ENCODE measurements at places on chromosomes 12 and 14.

DNA sequence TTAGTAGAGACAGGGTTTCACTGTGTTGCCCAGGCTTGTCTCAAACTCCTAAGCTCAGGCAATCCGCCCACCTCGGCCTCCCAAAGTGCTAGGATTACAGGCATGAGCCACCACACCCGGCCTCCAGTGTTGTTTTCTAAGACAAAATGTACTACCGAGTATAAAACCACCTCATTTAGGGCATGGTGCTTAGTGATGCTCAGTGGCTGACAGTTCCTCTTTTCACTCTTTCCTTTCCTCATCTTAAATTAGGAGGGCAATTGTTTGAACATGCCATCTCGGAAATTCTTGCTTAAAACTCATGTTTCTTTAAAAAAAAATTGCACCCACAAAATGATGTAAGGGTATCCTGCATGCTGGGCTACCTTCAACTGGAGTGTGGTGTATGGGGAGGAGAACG, 89.0 kb downstream of the RFX4 start:
- peak; percentile 44 for DNase-seq

- DNase-seq: no peak
These were observed 412.8 kb upstream of the TBX3 start for GRCh38 chr12:115096588-115097397.

- peak; percentile 54 for DNase-seq
These were observed 3.2 kb downstream of the MLXIP start for GRCh38 chr12:122081697-122082221.

DNA sequence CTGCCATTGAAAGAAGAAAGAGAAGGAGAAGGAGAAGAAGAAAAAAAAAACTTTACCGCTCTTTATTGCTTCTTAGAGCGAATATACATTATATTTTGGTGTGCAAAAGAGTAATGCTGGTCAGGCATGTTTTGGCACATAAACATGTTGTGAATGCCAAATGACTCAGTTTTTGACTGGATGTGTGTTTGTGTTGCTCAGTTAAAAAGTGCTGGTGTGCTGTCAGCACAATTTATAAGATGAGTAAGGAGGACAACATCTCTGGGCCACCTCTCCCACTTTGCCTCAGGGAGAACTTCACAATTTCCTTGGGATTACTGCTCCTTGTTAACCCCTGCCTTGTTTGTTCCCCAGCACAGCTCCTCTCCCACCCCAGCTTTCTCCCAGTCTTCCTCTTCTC, 584.8 kb downstream of the ETNK1 start:
- DNase-seq: no peak

GRCh38 chr14:67045440-67045839, 143.8 kb upstream of the GARIN2 start:
- no peak for DNase-seq

DNA sequence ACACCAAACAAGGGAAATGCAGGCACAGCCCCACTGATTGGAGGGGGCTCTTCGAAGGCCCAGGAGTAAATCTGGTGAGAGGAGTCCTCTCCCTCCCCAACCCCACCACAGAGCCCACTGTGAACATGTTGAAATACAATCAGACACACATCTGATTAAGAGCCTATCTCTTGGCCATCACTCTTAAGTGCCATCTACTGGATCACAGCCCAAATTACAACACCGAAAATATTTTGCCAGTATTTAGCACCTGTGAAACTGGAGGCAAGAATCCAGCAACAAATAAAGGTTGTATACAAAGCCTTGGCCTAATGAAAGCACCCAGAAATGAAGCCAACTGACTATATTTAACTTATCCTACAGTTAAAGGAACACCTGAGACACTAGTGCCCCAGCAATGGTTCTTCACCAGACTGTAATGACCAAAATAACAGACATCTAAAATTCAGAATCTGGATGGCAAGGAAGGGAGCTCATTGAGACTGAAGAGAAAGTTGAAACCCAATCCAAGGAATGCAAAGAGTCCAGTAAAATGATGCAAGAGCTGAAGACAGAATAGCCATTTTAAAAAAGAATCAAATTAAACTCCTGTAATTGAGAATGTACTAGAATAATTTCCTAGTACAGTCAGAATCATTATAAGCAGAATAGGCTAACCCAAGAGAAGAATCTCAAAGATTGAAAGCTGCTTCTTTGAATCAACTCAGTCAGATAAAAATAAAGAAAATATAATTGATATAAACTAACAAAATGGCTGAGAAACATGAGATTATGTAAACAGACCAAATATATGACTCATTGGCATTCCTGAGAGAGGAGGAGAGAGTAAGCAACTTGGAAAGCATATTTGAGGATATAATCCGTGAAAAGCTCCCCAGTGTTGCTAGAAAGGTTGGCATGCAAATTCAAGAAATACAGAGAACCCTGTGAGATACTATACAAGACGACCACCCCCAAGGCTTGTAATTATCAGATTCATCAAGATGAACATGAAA, 1117.0 kb downstream of the FLRT2 start:
- peak; percentile 79 for DNase-seq

DNA sequence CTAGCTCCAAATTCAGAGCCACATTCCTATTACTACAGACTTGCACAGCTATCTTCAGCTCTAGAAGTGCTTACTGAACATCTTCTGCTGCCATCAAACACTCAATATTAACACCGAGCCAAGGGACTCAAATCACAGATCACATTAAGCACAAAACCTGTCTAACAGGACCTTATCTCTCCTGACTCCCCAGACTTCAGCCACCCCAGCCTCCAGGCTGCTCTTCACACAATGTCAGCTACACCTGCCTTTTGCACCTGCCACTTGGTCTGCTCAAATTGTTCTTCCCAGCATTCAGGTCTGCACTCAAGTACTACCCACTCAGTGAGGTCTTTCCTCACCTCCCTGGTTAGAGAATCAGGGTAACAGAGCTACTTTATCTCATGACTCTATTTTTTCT, 57.1 kb downstream of the GALC start:
- no peak for DNase-seq
